ENCODE measurements at places on chromosomes 1 and 21. TPM values are rescaled to one million over a fixed set of nuclear protein-coding genes. Genes with fewer than 3 reads are reported as not detected.

DNA sequence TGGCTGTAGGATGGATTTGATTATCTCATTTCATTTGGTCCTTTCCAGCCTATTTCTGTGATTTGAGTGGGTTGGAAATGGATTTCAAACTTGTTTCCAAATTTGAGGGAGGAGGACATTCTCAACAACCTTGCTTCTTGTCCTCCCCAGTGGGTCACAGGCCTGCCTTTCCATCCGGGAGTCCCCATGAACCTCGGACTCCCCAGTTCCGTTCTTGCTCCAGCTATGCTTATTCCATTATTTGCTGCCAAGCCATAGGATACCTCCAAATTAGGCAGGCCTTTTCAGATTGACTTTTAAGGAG lies 97.8 kb downstream of the DUSP10 start:
- no peak overlapping the region for H3K4me3 ChIP-seq
- H3K27ac ChIP-seq = no peak overlapping the region
- H3K27me3 ChIP-seq = no peaks in the 10 kb centered on the region
- H3K36me3 ChIP-seq = no peaks in the 10 kb centered on the region
- no peak for DNase-seq
- H3K4me1 ChIP-seq = peaks cover 9% of the 10 kb centered on the region

GRCh38 chr1:216616425-216616824 lies 106.8 kb downstream of the ESRRG start:
- no peak overlapping the region for H3K27ac ChIP-seq
- H3K36me3 ChIP-seq = no peaks in the 10 kb centered on the region
- H3K27me3 ChIP-seq = no peaks in the 10 kb centered on the region

LHX4 gene
- total RNA-seq = 2.5 TPM

GRCh38 chr1:109113590-109114341 lies at the start of gene ELAPOR1:
TSS of gene ELAPOR1 (plus strand) at chr1:109114115. CDS start at chr1:109114184, 69 bp downstream.
- no peak within 1 kb of the TSS for H3K27ac ChIP-seq
- DNase-seq = peak; percentile 75
- peak within 1 kb of the TSS; percentile 83 for H3K4me3 ChIP-seq
- no peaks in the 10 kb centered on the region for H3K36me3 ChIP-seq

- no peak overlapping the region for H3K4me3 ChIP-seq
- DNase-seq = no peak
- H3K27me3 ChIP-seq = no peaks in the 10 kb centered on the region
- H3K27ac ChIP-seq = no peak overlapping the region
- no peaks in the 10 kb centered on the region for H3K4me1 ChIP-seq
These were observed 127.7 kb downstream of the MAGI3 start for GRCh38 chr1:113517983-113518382.

VASH2 gene
- total RNA-seq = 305 TPM

DNA sequence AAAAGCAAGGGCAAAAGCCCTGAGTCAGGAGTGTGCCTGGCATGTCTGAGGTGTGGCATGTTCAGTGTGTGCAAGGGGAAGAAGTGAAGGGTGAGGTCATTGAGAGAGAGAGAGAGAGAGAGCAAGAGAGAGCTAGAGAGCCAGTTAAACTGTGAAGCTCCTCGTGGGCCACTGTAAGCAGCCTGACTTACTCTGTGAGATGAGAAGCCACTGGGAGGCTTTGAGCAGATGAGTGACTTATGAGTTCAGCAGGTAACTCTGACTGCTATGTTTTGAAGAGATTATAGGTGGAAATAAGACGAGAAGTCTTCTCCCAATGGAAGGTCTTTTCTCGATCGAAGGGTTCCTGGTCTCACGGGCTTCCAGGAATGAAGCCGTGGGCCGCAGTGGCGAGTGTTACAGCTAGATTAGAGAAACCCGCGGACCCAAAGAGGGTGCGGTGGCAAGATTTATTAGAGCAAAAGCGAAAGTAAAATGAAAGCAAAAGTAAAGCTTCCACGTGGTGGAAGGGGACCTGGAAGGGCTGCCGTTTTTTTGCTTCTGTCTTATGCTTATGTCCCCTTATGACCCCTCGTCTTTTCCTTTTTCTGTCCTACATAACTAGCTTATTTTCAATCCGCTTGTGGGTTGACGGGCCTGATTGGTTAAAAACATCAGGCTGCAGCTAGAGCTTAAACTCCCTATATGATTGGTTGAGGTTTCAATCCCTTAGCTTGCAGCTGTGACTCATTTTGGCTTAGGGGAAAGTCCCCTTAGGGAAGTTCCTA lies 323.1 kb upstream of the FAM78B start:
- H3K4me1 ChIP-seq = no peaks in the 10 kb centered on the region
- DNase-seq = no peak
- H3K4me3 ChIP-seq = no peak overlapping the region
- no peaks in the 10 kb centered on the region for H3K36me3 ChIP-seq
- H3K27me3 ChIP-seq = no peaks in the 10 kb centered on the region
- no peak overlapping the region for H3K27ac ChIP-seq

GRCh38 chr21:26097475-26097874 lies 73.1 kb downstream of the APP start:
- H3K27ac ChIP-seq = peak overlapping the region; percentile 40
- H3K27me3 ChIP-seq = no peaks in the 10 kb centered on the region
- no peak for DNase-seq
- H3K4me3 ChIP-seq = no peak overlapping the region
- H3K36me3 ChIP-seq = no peaks in the 10 kb centered on the region

ARMH1 gene
- total RNA-seq = 0.62 TPM

FAM72B gene
- total RNA-seq = 15.0 TPM

GRCh38 chr1:246179401-246179800 lies 327.7 kb downstream of the SMYD3 start:
- H3K4me1 ChIP-seq = no peaks in the 10 kb centered on the region
- H3K27ac ChIP-seq = no peak overlapping the region
- no peaks in the 10 kb centered on the region for H3K36me3 ChIP-seq
- no peak overlapping the region for H3K4me3 ChIP-seq

DNA sequence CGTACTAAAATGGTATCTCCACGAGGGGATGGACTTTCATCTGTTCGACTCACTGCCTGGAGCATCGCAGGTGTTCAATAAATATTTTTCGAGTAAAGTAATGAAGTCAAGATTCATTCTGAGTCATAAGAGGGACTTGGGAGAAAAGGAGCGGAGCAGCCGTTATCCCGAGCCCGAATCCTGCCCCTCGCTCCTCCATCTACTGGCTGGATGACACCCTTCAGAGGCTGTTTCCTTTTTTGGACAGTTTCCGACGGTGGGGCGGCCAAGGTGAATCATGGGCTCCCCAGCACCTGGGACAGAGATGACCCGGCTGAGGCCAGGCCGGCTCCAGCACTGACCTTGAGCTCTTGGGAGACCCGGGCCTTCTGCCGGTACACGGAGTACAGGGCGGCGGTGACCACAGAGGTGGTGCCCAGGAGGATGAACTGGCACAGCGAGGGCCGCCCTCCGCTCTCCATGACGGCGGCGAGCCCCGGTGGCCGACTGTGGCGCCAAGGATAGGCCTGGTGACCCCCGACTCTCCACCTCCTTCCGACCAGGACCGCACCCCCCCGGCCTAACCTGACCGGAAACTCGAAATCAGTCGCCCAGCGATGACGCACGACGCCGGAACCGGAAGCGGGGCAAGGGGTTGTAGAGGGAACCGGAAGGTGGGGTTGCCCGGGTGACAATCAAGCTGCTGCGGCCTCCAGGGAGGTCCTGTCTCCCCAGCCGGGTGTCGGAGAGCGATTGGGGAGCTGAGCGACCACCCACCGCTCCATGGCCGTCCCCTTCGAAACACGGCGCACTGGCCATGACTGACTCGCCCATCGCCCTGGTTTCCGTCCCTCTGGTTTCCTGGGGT lies at the start of gene MUL1:
Gene MUL1, minus strand, starts transcription at position 588 of the 847 bp plus-strand sequence. Its CDS starts 127 bp downstream, at position 461.
- no peaks in the 10 kb centered on the region for H3K27me3 ChIP-seq
- 0 out of 2 replicates have a peak within 1 kb of the TSS, but pooled peaks have one; percentile 45 for H3K27ac ChIP-seq
- H3K36me3 ChIP-seq = no peaks in the 10 kb centered on the region
- no peaks in the 10 kb centered on the region for H3K4me1 ChIP-seq
- DNase-seq = peak; percentile 98
- peak within 1 kb of the TSS; percentile 95 for H3K4me3 ChIP-seq

DNA sequence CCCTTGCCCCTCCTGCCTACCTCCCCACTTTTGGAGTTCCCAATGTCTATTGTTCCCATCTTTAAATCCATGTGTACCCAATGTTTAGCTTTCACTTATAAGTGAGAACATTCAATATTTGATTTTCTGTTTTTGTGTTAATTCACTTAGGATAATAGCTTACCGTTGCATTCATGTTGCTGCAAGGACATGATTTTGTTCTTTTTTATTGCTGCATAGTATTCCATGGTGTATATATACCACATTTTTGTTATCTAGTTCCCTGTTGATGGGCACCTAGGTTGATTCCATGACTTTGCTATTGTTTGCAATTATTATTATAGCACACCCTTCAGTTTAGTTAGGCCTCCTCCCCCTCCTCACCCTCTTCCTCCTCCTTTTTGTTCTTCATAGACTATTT lies 33.5 kb upstream of the ADAR start:
- DNase-seq = no peak
- no peaks in the 10 kb centered on the region for H3K36me3 ChIP-seq
- H3K4me1 ChIP-seq = no peaks in the 10 kb centered on the region
- H3K4me3 ChIP-seq = no peak overlapping the region
- H3K27ac ChIP-seq = no peak overlapping the region
- no peaks in the 10 kb centered on the region for H3K27me3 ChIP-seq

- H3K27me3 ChIP-seq = no peaks in the 10 kb centered on the region
- peak; percentile 94 for DNase-seq
- H3K4me3 ChIP-seq = peak overlapping the region; percentile 31
- H3K4me1 ChIP-seq = peaks cover 26% of the 10 kb centered on the region
These were observed 32.7 kb upstream of the ATP5PO start for GRCh38 chr21:33948096-33948950.

PDPN gene
- total RNA-seq = 67.3 TPM

- no peak for DNase-seq
- H3K36me3 ChIP-seq = no peaks in the 10 kb centered on the region
- no peaks in the 10 kb centered on the region for H3K27me3 ChIP-seq
- no peak overlapping the region for H3K4me3 ChIP-seq
- no peak overlapping the region for H3K27ac ChIP-seq
These were observed 506.1 kb downstream of the NPHP4 start for GRCh38 chr1:5485968-5486696.

- no peak for DNase-seq
- no peaks in the 10 kb centered on the region for H3K36me3 ChIP-seq
- no peak overlapping the region for H3K4me3 ChIP-seq
- no peaks in the 10 kb centered on the region for H3K27me3 ChIP-seq
These were observed 42.5 kb downstream of the TMEM200B start for GRCh38 chr1:29081201-29081600.

DNA sequence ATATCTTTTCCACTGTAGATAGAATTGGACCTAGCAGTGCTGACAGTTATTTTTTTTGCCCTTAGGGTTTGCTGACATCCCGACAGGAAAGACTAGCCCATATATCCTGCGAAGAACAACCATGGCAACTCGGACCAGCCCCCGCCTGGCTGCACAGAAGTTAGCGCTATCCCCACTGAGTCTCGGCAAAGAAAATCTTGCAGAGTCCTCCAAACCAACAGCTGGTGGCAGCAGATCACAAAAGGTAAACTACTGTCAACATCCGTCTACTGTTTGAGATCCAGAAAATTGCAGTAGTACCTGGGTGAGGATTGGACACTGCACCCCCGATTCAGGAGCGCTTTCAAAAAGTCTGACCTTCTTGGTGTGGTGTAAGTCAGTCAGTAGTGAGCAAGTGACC lies 55.8 kb downstream of the CENPF start:
- no peaks in the 10 kb centered on the region for H3K4me1 ChIP-seq
- no peak overlapping the region for H3K27ac ChIP-seq
- peaks cover 93% of the 10 kb centered on the region for H3K36me3 ChIP-seq
- peak; percentile 14 for DNase-seq
- H3K4me3 ChIP-seq = no peak overlapping the region

DNA sequence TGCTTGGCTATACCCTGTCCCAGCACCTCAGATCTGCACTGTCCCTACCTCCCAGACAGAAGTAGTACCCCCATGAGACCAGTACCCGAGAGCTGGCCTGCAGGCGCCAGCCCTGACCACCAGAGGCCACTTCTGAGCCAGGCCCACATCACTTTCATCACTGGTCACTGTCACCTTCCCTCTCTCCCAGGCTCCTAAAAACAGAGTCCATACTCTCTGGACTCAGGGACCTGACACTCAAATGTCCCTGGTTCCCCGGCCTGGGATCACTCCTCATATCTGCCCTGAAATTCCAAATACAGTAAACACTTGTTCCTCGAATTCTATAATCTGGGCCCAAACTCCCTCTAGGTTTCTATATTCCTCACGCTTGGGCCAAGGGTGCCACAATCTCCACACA lies 18.7 kb downstream of the TMEM53 start:
- H3K36me3 ChIP-seq = no peaks in the 10 kb centered on the region

DMRTA2 gene
- total RNA-seq = 0.07 TPM

SMIM1 gene
- total RNA-seq = not detected

- no peak overlapping the region for H3K4me3 ChIP-seq
- H3K27me3 ChIP-seq = no peaks in the 10 kb centered on the region
- peak; percentile 94 for DNase-seq
- H3K4me1 ChIP-seq = no peaks in the 10 kb centered on the region
- H3K36me3 ChIP-seq = no peaks in the 10 kb centered on the region
- H3K27ac ChIP-seq = no peak overlapping the region
These were observed 26.1 kb downstream of the UBE2T start for GRCh38 chr1:202315576-202316168.

DNA sequence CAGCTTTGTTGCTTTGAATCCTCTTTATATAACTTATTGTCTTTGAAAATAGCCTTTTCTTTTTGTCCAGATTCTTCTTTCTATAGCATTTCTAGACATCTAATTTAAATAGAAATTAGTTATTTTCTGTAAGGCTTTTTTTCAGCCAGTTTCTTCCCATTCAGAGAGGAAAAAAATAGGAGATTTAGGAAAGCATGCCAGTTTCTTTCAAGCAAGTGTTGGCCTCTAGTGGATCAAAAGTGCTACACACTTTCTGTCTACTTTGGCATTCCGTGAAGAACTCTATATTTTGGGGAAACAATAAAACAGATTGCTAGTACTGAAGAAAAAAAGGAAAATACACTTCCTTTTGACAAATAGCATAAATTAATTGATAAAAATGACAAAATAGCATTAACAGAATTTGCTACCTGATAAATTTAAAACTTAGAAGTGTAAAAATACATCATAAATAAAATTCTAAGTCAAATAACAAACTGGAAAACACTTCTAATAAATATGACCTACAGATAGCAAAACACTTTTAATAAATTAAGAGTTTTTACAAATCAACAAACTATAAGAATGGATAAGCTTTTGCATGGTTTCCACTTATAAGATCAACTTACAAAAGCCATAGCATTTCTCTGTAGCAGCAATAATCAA lies 13.1 kb upstream of the EXO1 start:
- no peaks in the 10 kb centered on the region for H3K27me3 ChIP-seq
- no peaks in the 10 kb centered on the region for H3K4me1 ChIP-seq
- peak; percentile 62 for DNase-seq
- no peak overlapping the region for H3K4me3 ChIP-seq

BRWD1 gene
- total RNA-seq = 81.9 TPM

DNA sequence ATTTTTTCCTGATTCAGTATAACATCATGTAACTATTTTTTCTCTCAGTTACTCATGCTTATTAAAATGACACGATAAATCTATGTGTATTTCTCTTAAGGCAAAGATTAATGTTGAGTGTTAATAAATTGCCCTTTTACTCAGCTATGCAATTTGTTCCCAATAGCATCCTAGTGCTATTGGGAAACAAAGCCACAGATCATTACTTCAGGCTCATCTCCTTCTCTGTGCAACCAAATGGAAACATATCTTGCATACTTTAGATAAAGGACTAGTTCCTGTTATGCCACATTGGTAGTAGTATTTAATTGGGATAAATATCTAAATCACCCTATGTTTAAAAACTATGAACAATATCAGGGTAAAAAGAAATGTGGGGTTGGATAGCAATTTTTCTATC lies 106.2 kb downstream of the PLPPR4 start:
- no peak for DNase-seq
- no peak overlapping the region for H3K27ac ChIP-seq
- no peaks in the 10 kb centered on the region for H3K36me3 ChIP-seq
- no peaks in the 10 kb centered on the region for H3K27me3 ChIP-seq

OR2T2 gene
- total RNA-seq = not detected

Data from GM23338 (cell line).